ENCODE measurements at places on chromosomes 12 and 14.

GRCh38 chr12:110613071-110613770 is 708 bp upstream of the TCTN1 start:
- no peak for DNase-seq

- peak; percentile 1 for DNase-seq
Observed at GRCh38 chr14:27387463-27387862, 789.6 kb upstream of the NOVA1 start.

DNA sequence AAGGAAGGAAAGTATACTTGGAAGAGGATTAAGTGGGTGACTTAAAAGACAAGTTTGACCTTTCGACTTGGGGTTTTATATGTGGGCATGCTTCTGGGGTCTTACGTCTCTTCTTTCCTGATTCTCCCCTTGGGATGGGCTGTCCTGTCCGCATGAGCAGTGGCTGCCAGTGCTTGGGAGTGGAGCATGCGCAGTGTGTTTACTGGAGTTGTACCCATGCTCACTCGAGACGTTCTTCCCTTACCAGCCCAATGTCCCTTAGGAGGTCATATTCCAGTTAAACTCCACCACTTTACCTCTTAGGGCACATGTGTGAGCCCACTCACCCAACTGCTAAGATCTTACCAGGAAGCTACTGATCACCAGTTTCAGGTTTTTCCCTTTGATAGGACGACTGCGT is 20.0 kb upstream of the CHST11 start:
- no peak for DNase-seq

- DNase-seq, result no peak
Observed at GRCh38 chr12:122886851-122887818, 8.8 kb downstream of the VPS37B start.

GRCh38 chr12:64088431-64089349 is 133.4 kb downstream of the KICS2 start:
- peak; percentile 81 for DNase-seq

DNA sequence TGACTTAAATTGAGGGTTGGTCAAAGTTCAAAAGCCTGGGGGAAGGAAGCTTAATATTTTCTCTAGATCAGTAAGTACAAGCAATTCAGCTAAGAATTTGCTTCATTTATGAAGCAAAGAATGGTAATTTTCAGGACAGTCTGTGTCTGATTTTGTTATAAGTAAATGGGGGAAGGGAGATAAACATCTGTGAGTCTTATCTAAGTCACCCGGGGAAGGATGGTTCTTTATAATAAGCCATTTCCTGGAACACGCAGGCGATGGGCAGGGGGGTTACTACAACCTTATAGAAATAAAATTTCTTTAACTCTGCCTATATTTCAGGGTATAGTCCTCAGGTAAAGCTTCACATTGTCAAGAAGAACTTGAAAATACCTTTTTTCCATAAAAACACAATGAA is 42.9 kb downstream of the HELB start:
- no peak for DNase-seq

- DNase-seq, result peak; percentile 74
Observed at GRCh38 chr14:67413806-67414769, 2.1 kb upstream of the PLEK2 start.

DNA sequence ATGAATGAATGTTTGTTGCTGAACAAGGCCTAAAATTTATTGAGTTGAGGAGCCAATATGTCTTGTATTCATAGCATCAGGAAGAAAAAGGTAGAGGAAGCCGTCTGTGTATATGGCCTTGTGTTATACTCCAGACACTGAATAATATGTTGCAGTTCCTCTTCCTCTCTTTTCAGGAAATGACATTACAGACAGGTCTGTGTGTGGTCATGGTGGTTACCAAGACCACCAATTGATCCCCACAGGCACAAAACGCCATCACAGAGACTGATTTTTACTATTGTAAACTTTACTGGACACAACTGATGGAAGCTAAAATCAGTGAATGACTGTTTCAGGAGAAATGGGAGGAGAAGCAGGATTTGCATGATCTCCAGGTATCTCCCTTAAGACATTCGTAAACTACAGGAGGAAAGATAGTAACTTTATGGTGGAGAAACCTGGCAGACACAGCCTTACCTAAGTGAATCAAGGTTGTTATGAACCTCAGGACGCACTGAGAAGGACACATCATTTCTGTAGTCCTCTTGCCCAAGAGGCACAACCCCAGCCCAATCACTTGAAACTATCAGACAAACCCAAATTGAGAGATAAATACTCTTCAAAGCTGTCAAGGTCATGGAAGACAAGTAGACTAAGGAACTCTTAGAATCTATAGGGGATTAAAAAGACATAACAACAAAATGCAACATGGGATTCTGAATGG is 334.1 kb upstream of the RGS6 start:
- DNase-seq, result no peak

- no peak for DNase-seq
Observed at GRCh38 chr12:95970905-95971304, 25.2 kb downstream of the HAL start.

DNA sequence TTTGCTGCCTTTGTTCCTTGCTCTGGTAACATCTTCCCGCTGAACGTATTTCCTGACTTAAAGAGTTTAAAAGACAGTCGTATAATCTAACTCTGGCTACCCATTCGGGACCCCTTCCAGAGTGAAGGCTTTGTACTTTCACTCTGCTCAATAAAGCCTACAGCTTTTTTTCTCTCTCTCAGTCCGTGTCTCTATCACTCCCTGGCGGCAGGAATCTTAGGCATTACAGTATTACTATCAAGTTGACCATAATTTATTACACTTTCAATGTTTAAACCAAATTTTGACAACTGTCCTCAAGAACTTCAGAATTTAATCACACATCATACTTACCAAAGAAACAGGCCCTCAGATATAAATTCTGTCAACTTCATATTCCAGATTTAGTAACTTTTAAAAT is 967.9 kb downstream of the FSCB start:
- DNase-seq, result no peak

GRCh38 chr12:46579474-46579873 is 206.9 kb upstream of the SLC38A2 start:
- DNase-seq, result no peak

- no peak for DNase-seq
Observed at GRCh38 chr12:67925077-67925476, 64.2 kb upstream of the IFNG-AS1 start.

DNA sequence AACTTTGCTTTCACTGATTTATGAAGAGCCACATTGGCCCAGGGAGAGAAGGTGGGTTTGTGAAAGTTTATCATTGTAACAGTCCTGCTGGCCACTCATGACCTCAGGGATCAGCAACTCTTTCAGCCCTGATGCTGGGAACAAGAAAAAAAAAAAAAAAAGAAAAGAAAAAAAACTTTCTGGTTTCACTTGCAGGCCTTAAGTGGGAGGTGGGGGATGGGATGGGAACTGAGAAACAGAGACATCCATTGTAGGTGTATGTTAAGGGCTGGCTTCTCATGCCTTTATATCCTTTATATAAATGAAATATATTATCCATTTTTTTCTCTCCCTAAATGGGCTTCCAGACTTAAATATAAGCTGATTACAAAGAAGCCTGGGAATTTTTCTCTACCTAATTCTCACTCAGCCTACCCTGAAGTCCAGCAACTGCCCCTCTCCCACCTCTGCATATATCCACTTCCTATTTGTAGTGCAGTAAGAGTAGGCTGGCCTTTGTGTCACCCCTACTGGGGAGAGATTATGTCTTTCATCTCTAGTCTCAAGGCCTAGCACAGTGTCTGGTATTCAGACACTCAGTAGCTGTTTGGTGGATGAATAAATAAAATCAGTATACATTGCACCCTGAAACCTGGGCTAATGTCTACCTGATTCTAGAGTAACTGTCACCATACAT is 187.1 kb downstream of the KICS2 start:
- no peak for DNase-seq

- DNase-seq, result no peak
Observed at GRCh38 chr14:31219169-31219568, 11.6 kb upstream of the HECTD1 start.
